Progenitor cell of endocrine pancreas (in vitro differentiated cells): ENCODE measurements at places on chromosomes 4 and X. TPM values are rescaled to one million over a fixed set of nuclear protein-coding genes. Genes with fewer than 3 reads are reported as not detected.

- no peak overlapping the region for H3K27ac ChIP-seq
- no peak for DNase-seq
- H3K4me1 ChIP-seq: peaks cover 29% of the 10 kb centered on the region
- no peaks in the 10 kb centered on the region for H3K36me3 ChIP-seq
These were observed 49.6 kb upstream of the PROM1 start for GRCh38 chr4:16133406-16133805.

Gene SSX4
- not detected in 2 replicates for total RNA-seq

Gene TGIF2LX
- total RNA-seq: not detected in 2 replicates

- peak overlapping the region; percentile 99 for H3K27ac ChIP-seq
- no peaks in the 10 kb centered on the region for H3K27me3 ChIP-seq
- H3K4me3 ChIP-seq: peak overlapping the region; percentile 99
- peaks cover 1% of the 10 kb centered on the region for H3K36me3 ChIP-seq
These were observed 333 bp downstream of the BOD1L1 start for GRCh38 chr4:13627178-13627605.
